NCI-H526 treated with DMSO at 0.1 percent for 48 hours (cell line): ENCODE measurements at places on chromosomes 4 and X.

GRCh38 chrX:18426004-18426320 is 554 bp downstream of the CDKL5 start:
- no peak for DNase-seq

DNA sequence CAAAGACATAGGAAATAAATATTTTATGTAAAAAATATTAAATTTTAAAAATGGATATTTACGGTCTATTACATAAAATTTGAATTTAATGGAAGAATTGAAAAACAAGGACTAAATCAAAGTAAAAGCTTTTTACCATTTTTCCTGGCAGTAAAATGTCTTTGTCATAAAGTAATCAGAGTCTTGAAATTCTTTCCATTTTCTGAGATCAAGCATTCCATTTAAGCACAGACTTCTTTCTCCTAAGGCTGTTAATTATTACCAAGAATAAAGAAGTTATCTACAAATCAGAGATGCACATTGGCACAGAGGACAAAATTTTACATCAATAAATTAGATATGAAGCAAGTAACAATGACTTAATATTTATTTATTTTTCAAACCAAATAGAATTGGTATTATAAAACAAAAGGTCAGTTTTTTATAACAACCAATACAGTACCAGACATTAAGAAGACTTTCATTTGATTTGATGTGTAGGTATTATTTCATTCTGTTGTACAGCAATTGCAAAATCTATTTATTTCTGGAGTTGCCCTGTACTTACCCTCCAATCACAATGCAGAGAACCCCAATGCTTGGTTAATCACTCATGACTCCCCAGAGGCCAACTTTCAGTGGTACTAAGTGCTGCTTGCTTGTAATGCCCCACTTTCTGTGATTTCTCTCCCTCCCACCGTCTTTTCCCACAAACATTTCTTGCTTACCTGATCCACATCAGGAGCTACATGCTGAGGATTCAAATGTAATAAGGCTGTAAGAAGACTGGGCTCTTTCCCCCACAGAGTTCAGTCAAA is 254.6 kb downstream of the GASK1B start:
- DNase-seq: no peak

- DNase-seq: no peak
Measured at GRCh38 chr4:150943818-150944217, 71.3 kb downstream of the LRBA start.

- DNase-seq: no peak
Measured at GRCh38 chrX:44071070-44071645, 98.0 kb upstream of the NDP start.

- DNase-seq: no peak
Measured at GRCh38 chr4:12446256-12446655, 1017.6 kb upstream of the HS3ST1 start.

GRCh38 chr4:40621592-40622512 is 7.8 kb downstream of the RBM47 start:
- no peak for DNase-seq

DNA sequence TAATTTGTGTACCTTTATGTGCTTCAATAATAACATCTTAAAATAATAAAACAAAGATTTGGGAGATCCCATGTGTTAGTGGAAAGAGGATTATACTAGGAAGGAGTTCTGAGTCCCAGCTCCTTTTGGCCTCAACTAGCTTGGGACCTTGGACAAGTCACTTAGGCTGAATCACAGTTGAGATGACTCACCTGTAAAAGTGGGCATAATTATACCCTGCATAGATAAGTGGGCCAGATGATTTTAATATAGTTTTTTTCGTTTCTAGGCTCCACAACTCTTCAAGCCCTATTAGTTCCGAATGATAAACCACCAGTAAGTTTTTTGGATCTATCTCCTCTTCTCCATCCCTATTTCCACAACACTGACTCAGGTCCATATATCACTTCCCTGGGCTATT is 131.8 kb downstream of the ENOX2 start:
- DNase-seq: no peak

DNA sequence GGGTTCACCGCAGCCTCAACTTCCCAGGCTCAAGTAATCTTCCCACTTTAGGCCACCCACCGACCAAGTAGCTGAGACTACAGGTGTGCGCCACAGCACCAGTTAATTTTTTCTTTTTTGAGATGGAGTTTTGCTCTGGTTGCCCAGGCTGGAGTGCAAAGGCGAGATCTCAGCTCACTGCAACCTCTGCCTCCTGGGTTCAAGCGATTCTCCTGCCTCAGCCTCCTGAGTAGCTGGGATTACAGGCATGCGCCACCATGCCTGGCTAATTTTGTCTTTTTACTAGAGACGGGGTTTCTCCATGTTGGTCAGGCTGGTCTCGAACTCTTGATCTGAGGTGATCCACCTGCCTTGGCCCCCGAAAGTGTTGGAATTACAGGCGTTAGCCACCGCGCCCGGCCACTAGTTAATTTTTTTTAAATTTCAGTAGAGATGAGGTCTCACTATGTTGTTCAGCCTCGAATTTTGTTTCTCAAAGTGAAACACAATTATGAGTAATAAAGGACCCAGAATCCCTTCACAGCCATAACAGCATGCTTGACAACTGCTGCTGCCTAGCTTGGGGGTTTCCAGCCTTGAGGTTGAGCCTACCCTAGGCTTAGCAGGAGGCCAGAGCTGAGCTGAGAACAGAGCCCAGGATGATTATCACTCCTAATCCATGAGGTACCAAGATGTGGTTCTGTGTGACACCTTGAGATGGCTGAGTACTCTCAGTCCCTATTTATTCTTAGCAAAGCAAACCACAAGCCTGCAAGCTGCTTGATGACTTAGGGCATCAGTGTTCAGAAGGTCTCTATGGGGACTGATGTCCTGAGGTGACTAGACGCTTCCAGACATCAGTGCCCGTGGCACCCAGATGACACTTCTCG is 41.6 kb upstream of the NKRF start:
- DNase-seq: no peak
